ENCODE measurements at places on chromosomes 7 and 10.

GRCh38 chr10:34655286-34656170 lies 159.6 kb downstream of the PARD3 start:
- peak; percentile 44 for DNase-seq

DNA sequence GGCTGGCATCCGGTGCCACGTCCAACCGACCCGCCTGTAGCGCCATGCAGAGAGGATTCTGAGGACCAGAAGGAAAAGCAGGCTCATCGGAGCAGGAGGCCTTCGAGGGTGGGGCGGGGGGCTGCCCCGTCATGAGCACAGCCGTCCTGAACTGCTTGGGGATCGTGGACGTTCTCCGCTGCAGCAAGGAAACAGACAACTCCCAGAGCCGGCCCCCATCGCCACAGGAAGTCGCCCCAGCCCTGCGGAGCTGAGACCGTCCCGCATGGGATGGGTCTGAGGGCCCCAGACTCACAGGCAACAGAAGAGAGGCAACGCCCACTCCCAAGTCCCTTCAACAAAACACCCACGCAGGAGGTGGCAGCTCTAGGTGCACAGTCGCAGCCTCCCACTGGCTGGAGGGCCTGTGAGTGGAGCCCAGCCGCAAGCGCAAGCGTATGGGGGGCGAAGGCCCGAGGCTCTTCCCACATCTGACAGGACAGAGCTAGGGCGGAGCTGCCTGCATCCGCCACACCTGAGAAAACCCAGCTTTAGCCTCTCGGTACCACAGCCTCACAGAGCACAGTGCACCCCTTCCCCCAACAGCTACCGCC lies 64.7 kb upstream of the TNRC18 start:
- DNase-seq, result no peak

- DNase-seq, result no peak
These were observed 209.6 kb upstream of the SH2B2 start for GRCh38 chr7:102077081-102077480.

- DNase-seq, result no peak
These were observed 163.7 kb downstream of the MACC1 start for GRCh38 chr7:20053334-20054104.

- DNase-seq, result no peak
These were observed 676.4 kb upstream of the ANKRD30A start for GRCh38 chr10:36448760-36449691.

GRCh38 chr7:18577096-18577771 lies 81.7 kb downstream of the HDAC9 start:
- DNase-seq, result no peak

GRCh38 chr7:80478683-80479082 lies 33.2 kb downstream of the GNAT3 start:
- no peak for DNase-seq

DNA sequence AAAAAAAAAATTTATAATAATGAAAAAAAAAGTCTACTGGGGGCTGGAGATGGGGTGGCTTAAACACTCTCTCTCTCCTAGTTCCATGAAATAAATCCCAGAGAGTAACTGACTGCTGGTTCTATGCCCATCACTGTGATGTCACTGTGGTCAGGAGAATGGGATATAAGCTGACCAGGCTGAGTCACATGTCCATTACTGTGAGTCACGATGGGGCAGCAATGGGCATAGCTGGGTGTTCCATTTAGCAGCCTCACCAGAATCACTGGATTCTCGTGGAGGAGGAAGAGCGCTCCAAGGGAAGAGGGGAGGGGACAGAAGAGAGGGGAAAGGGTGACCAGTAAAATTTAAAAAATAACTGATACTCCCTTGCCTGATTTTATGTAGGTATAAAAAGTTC lies 37.1 kb downstream of the MASTL start:
- no peak for DNase-seq

DNA sequence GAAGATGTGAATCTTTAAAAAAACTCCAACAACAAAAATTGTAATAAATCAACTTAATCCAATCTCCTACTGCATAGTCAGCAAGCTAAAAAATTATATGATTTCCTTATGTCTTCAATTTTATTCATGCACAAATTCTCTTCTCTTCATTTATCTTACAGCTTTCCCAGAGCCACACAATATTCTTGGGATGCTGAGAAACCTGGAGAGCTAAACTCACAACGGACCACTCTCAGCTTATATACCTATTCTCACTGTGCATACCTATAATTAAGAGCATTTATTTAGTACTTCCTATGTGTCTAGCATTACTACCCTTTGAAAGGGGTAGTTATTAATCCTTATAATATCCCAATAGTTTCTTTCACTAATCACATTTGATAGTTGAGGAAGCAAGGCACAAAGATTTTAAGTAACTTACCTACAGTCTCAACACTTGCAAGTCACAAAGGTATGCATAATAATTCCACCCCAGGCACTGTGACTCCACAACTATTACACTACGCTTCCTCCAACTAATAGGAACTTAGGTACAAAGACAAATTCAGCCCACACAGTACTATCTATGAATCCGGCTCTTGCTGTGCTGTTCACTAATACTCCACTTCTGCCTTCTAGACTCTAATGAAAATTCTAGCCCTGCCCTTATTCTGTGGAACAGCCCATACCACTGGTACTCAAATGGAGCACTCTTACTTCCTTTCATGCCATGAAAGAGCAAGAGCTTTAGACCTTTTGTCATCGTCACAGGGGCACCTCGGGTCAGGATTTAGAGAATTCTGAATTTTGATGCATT lies 5.1 kb downstream of the CCDC71L start:
- no peak for DNase-seq

GRCh38 chr10:8137272-8137681 lies 82.8 kb downstream of the GATA3 start:
- DNase-seq, result no peak

- no peak for DNase-seq
These were observed 3.8 kb downstream of the POLM start for GRCh38 chr7:44078521-44078920.

- DNase-seq, result no peak
These were observed 124.4 kb downstream of the COL26A1 start for GRCh38 chr7:101487105-101487458.

- no peak for DNase-seq
These were observed 10.3 kb downstream of the PWWP2B start for GRCh38 chr10:132407243-132407746.

DNA sequence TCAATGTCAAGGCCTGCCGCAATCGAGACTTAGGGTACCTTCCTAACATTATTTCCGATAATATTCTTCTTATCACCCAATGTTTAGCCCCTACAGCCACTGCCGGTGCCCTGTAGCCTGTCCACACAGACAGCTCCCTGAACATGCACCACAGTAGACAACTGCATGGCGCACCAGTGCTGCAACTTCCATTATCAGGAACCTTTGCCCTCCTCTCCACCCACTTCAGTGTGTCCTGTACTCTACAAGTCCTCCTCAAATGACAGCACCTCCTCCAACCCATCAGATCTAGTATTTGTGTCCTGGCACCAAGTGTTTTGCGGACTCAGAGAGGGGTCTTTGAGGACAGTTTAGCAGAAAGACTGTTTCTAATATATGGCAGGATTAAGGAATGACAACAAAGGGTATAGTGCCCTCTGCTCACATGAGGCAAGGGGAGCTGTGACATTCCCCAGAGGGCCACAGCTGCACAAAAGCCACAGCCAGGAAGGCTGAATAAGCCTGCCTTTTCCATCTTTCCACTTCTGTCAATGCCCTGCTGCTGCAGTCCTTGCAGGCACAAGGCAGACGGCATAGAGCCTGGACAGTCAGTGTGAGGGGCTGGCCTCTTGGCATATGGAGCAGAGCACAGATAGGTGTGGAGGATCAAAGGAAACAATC lies 335.4 kb downstream of the PARD3 start:
- DNase-seq, result no peak

GRCh38 chr7:1953199-1954190 lies 279.2 kb downstream of the MAD1L1 start:
- DNase-seq, result no peak

DNA sequence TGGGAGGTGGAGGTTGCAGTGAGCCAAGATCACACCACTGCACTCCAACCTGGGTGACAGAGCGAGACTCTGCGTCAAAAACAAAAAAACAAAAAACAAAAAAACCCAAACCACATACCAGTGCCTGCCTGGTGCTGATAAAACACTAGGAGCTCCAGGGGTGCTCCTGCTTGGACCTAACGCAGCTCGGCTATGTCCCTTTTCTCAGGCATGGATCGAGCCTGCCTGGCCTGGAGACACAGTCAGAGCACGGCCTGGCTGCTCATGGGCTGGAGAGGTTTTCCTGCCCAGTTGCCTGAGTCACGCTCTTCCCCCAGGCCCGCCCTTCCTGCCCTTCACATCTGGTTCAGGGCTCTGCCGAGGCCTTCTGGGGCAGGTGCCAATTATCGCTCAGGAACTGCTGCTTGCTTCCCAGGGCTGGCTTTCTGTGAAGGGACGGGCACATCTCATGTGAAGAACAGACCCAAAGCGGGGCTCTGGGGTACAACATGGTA lies 12.6 kb upstream of the NPFFR1 start:
- DNase-seq, result no peak

GRCh38 chr7:8998762-8999161 lies 565.4 kb downstream of the NXPH1 start:
- DNase-seq, result no peak

- DNase-seq, result no peak
These were observed 767.5 kb downstream of the GRID1 start for GRCh38 chr10:85599081-85599480.

DNA sequence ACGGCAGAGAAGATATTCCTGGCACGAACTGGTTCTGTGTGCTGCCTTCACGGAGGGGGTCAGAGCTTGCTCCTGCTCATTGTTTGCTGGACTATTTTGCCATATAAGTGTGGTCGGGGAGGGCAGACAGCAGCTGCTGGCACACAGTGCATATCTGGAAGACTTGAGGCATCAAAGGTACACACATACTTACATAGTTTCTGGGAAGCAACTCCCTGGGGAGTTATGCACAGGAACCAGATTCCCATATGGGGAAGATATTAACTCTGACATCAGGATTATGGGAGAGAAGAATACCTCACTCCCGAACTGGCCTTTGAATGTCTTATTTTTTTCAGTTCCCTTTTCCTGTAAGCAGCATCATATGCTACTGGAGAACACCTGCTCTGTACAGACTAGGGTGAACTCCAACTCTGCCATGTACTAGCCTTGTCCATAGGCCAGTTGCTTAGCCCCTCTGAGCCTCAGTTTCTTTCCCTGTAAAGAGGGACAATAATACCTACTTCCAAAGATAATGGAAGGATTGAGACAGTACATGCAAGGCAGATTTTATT lies 41.5 kb downstream of the LGI1 start:
- DNase-seq, result no peak

- DNase-seq, result no peak
These were observed 20.4 kb downstream of the MKRN1 start for GRCh38 chr7:140458916-140459315.

GRCh38 chr10:87864496-87865059 lies 1.2 kb downstream of the PTEN start:
- DNase-seq, result no peak

DNA sequence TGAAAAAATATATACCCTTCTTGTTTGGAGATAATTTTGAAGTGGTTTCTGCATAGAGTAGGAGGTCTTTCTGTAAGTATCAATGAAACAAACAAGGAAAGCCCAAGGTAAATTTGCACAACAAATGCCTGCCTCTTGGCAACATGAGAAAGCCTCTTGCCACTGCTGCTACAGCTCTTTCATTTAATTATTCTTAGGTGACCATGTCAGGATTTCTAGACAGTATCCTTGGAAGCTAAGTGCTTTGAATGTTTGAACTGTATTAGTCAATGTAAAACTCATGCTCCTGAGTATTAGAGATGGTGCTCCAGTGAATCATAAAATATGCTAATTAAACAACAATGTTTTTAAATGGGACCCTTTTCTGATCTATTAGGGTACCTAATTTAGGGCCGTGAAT lies 81.2 kb upstream of the ITGB1 start:
- no peak for DNase-seq

DNA sequence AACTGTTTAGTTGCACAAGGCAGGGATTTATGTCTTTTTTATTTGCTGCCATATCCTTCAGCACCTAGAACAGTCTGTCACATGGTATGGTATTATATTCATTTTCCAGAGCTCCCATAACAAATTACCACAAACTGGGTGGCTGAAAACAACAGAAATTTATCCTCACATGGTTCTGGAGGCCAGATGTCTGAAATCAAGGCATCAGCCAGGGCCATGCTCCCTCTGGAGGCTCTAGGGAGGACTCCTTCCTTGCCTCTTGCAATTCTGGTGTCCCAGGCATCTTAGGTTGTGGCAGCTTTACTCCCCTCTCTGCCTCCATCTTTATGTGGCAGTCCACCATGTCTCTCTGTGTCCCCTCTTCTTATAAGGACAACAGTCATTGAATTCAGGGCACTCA lies 43.1 kb downstream of the MET start:
- DNase-seq, result no peak

DNA sequence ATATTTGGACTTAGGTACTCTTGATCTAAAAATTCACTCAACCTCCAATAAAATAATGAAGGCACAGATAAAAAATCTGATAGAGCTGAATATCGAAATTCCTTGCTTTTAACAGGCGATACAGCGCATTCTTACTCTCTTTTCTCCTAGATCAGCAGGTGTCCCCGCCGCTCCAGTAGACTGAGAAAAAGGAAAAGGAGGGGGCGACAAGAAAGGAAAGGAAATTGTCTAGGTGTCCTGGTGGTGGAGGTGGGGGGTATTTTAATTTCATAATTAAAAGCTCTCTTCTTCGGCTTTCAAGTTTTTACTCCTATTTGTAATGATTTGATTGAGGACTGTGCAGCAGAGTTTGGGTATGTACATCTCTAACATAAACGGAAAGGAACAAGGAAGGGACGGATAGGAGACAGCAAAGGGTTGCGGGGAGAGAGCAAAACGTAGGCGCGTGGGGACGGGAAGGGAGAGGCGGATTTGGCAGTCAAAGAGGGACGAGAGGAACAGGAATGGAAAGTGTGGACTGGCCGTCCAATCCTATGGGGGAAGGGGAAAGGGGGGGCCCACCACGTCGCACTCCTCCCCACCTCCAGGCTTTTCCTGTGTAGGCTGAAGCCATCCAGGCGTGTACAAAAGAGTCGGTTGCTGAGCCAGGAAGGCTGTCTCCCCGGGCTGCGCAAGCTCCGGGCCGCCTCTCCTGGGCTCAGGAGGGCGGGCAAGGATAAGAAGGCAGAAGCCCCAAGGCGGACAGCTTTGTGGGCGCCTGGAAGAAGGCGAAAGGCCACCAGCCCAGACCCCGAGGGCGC lies 875 bp upstream of the HECTD2 start:
- peak; percentile 75 for DNase-seq

- DNase-seq, result peak; percentile 74
These were observed 421.4 kb downstream of the SDK1 start for GRCh38 chr7:3722396-3722922.

GRCh38 chr7:46165276-46165675 lies 244.2 kb upstream of the IGFBP3 start:
- DNase-seq, result no peak

- no peak for DNase-seq
These were observed 225.0 kb downstream of the CTNNA3 start for GRCh38 chr10:67471022-67471421.
